Activated effector memory CD4-positive, alpha-beta T cell treated with Interleukin-2 at 50 U/mL for 16 hours (primary cell): ENCODE measurements at places on chromosomes 12 and 14.

- DNase-seq: no peak
Observed at GRCh38 chr12:109153821-109154441, 37.5 kb downstream of the ACACB start.

GRCh38 chr14:59133709-59134108, 54.8 kb upstream of the DAAM1 start:
- no peak for DNase-seq

GRCh38 chr14:48814562-48814961, 771.6 kb downstream of the RPS29 start:
- DNase-seq: no peak

- DNase-seq: no peak
Observed at GRCh38 chr12:120216742-120217605, 16.1 kb upstream of the RPLP0 start.

DNA sequence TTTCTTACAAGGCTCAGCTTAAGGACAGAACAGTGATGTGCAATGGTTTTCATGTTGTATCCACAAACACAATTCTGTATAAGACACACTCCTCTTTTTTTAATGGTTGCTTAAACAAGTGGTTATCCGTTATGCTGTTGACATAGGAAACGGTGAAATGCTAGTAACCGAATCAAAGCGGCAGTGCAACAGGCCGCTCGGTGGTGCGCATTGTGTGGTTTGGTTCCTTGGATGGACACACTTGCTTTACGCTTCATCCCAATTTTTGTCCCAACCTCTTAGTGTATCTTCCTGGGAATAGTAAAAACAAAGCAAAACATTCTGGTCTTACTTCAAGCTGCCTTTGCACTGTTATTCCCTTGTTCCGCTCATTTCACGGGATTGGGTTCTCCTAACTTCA, 650 bp upstream of the PTGER2 start:
- no peak for DNase-seq

DNA sequence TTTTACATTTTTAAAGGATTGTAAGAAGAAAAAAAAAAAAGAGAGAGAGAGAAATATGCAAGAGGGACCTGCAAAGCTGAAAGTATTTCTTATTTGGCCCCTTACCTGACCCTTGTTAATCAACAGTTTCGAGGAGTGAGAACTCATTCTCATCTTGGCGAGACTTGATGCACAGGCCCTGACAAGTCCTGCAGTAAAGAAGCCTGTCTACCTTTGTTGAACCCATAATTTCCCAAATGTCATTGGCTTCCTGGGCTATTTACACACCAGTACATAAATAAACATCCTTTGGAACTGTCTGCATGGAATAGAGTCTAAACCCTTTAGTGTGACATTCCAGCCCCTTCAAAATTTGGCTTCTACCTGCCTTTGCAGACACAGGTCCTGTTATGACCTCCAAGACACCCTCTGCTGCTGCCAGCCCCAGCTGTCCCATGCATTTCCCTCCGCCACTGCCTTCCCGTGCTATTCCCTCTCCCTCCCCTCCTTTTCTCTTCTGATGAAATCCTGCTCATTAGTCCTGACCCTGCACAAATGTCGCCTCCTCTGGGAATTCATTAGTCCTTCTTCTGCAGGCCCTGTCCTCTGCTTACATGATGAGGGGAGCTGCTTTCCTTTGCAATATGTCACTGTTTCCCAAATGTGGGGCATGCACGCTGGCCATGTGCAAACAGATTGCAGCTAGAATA, 35.1 kb downstream of the MYL2 start:
- no peak for DNase-seq

- DNase-seq: no peak
Observed at GRCh38 chr12:15701206-15701605, 88.0 kb downstream of the EPS8 start.

DNA sequence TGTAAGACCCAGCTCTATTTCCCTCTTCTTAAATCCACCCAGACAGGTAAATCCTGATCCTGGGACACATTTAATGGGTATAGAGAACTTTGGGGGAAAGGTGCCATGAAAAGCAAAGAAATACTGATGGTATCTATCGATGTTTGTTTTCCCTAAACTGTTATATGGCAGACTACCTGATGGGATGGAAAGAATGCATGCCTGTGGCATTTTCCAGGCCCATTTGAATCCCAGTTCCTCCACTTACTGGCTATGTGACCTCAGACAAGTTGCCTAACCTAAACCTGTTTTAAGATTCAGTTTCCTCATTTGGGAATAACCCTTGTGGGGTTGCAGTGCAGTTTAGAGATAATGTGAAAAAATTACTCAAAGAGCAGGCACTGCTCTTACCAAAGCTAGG, 404.5 kb downstream of the FUT8 start:
- no peak for DNase-seq

DNA sequence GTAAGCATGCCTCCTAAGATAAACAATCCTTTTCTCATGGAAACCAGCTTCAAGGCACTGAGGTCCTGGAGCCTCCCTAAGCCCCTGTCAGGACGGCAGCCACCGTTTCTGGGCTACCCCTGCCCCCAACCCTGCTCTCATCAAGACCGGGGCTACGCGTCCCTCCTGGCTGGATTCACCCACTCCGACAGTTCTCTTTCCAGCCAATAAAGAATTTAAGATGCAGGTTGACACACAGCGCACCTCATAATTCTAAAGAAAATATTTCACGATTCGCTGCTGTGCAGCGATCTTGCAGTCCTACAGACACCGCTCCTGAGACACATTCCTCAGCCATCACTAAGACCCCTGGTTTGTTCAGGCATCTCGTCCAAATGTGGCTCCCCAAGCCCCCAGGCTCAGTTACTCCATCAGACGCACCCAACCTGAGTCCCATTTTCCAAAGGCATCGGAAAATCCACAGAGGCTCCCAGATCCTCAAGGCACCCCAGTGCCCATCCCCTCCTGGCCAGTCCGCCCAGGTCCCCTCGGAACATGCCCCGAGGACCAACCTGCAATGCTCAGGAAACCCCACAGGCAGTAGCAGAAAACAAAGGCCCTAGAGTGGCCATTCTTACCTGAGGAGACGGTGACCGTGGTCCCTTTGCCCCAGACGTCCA, 336.3 kb downstream of the TMEM121 start:
- no peak for DNase-seq

DNA sequence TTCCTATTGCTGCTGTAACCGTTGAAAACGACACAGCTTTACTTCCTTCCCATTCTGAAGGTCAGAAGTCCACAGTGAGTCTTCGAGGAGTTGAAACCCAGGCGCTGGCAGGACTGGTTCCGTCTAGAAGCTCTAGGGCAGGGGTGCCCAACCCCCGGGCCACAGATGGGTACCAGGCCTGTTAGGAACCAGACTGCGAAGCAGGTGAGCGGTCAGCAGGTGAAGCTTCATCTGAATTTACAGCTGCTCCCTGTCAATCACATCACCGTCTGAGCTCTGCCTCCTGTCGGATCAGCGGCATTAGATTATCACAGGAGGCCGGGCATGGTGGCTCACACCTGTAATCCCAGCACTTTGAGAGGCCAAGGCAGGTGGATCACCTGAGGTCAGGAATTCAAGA, 12.6 kb upstream of the SFSWAP start:
- DNase-seq: no peak

GRCh38 chr14:102279282-102279681, 25.7 kb downstream of the MOK start:
- DNase-seq: no peak

- DNase-seq: no peak
Observed at GRCh38 chr12:29551812-29552211, 54.3 kb upstream of the OVCH1 start.

DNA sequence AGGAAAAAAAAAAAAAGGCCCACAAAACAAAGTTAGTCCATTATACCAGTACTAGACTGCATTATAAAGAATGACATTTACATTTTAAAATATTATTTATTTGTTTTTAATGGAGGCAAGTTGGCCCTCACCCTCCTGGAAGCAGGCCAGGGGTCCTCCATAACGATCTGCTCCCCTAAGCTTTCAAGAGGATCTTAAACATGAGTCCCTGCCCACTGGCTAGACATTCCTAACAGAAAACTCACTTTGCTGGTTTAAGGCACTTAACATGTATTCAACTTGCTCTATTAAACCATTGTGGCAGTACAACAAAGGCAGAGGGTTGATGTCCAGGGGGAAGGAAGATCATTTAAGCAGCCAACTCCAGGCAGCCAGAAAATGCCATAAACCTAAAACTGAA, 111.4 kb downstream of the STXBP6 start:
- no peak for DNase-seq

GRCh38 chr14:96265383-96266095, 9.5 kb downstream of the BDKRB1 start:
- no peak for DNase-seq

- DNase-seq: no peak
Observed at GRCh38 chr14:34138175-34138574, 187.3 kb upstream of the EGLN3 start.

GRCh38 chr12:98645572-98646067, 530 bp downstream of the APAF1 start:
- DNase-seq: no peak

DNA sequence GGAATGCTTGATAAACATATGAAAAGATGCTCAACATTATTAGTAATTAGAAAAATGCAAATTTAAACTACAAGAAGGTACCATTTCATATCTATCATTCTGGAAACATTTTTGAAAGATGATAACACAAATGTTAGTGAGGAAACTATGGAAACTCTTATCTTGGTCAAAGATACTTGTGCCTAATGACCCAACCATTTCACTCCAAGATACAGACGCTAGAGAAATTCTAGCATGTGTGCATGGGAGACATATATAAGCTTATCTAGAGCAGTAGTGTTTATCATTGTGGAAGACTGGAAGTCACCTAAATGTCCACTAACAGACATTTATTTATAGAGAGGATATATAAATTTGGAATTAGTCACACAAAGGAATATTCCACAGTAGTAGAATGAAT, 143.1 kb upstream of the HMGA2 start:
- DNase-seq: no peak

DNA sequence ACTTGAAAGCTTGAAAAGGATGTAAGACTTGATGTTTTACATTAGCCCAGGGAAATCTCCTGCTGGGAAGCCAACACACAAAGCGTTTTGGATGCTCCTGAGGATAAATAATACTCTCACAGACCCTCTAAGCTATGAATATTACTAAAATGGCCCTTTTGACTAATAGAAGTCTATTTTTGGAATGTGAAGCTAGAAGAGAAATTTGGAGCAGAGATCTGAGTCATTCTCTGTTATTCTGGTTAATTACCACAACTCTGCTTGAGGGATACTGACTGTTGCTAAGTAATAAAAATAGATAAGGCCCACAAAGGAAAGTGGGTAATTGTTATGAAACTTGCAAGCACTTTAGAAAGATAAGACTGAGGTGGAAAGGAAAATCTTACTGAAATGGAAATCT, 346.2 kb upstream of the STXBP6 start:
- DNase-seq: no peak

- DNase-seq: no peak
Observed at GRCh38 chr12:107027636-107028053, 40.7 kb upstream of the MTERF2 start.

DNA sequence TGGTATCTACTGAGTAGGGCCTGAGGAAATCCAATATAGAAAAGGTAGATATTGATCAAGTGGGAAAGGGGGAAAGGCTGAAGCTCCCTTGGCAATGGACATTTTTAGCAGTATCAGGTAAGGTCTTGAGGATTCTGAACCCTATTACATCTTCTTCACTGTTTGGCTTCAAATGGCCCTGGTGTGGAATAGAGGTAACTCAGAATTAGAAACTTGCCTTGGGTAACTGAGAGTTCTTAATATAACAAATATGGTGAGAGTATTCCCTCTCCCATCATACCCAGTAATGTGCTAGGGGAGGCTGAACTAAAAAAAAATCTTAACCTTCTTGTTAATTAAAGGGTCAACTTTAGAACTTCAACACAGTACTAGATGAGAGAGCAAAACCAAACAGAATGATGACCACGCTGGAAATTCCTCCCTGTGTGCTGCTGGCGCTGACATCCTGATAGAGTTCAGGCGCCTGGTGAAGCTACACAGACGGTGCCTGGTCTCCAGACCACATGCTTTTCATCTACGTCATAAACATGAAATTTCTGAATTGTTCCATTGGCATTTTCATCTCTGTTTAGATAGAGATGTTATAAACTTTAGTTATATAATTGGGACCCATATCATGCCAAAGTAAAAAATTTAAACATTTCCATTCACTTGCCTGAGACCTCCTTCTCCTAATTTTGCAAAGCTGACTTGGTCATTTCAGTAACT, 128.3 kb downstream of the AKAP6 start:
- no peak for DNase-seq

DNA sequence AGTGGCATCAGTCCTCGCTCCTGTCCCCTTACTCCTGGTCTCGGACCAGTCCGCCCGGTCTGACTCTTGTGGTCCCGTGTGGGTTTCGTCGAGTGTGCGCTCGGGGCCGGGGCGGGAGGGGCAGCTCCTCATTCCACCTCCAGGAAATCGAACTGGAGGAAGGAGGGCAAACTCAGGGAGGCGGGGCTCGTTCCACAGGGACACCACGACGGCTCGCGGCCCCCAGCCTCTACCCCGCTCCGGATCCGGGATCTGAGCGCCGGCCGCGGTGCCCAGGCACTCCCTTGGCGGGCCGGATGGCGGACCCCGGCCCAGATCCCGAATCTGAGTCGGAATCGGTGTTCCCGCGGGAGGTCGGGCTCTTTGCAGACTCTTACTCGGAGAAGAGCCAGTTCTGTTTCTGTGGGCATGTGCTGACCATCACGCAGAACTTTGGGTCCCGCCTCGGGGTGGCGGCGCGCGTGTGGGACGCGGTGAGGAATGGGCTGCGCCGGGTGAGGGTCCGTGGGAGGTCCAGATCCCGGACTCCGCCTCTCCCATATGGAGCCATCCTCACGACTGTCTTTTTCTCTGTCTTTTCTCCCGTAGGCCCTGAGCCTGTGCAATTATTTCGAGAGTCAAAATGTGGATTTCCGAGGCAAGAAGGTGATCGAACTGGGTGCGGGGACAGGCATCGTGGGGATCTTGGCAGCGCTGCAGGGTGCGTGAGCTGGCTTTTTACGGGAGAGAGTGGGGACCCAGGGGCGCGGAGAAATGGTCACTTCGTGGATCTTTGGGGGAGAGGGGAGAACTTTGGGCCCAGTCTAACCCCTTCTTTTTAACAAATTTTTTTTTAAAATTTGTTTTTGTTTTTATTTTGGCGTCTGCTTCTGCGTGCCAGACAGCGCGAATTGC, at the start of gene EEF1AKMT3:
TSS of gene EEF1AKMT3 (plus strand) at position 186 of the 894 bp plus-strand sequence. CDS start at position 297, 111 bp downstream.
- no peak for DNase-seq

- DNase-seq: no peak
Observed at GRCh38 chr14:104103446-104104075, 18.1 kb downstream of the ASPG start.

- DNase-seq: no peak
Observed at GRCh38 chr12:68841717-68842116, 33.7 kb downstream of the MDM2 start.

DNA sequence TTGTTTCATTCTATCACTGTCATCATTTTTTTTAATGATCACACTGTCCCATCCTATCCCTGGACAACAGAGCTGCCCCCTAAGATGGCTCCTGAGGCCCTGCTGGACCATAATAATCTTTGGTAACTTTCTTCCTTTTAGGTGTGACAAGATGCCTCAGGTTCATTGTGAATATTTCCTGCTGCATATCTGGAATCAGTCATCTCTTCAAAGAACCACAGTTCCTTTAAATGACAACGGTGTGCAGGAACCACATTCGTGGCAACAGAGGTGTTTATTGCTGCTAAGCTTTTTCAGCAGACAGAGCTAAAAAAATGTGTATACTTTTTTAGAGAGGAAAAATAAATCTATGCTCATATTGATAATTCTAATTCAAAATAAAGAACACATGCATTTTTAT, 312.9 kb downstream of the MED13L start:
- DNase-seq: no peak

- no peak for DNase-seq
Observed at GRCh38 chr12:114355389-114356088, 50.4 kb downstream of the TBX5 start.
